Spinal cord (tissue), 10 donors: ENCODE measurements at places on chromosomes 2 and 18.

- DNase-seq: no peak
These were observed 54.9 kb upstream of the IGFBP2 start for GRCh38 chr2:216578325-216578724.

DNA sequence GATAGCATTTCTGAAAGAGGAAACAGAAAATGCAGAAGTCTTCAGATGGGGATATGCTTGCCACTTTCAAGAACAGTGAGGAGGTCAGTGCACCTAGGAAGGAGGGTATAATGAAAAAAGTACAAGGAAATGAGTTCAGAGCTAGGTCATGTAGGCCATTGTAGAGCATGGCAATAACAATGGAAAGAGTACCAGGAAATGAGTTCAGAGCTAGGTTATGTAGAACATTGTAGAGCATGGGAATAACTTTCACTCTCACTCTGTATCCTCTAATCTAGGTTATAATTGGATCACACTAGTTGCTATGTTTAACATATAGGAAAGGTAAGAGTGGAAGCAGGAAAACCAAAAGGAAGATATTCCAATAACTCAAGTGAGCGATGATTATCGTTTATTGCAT lies 12.3 kb downstream of the SCG2 start:
- no peak for DNase-seq

DNA sequence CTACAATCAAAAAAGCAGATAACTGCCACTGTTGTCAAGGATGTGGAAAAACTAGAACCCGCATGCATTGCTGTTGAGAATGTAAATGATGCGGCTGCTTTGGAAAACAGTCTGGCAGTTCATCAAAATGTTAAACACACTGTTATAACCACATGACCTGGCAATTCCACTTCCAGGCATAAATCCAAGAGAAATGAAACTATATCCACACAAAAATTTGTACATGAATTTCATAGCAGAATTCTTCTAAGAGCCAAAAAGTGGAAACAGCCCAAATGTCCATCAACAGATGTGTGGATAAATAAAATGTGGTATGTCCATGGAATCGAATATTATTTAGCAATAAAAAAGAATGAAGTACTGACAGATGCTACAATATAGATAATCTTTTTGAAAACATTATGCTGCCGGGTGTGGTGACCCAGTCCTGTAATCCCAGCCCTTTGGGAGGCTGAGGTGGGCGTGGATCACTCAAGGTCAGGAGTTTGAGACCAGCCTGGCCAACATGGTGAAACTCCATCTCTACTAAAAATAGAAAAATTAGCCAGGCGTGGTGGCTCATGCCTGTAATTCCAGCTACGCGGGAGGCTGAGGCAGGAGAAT lies 32.0 kb downstream of the ERCC3 start:
- peak; percentile 46 for DNase-seq

- no peak for DNase-seq
These were observed 26.0 kb downstream of the DGKD start for GRCh38 chr2:233380132-233380895.

- no peak for DNase-seq
These were observed 28.0 kb upstream of the COX5B start for GRCh38 chr2:97617911-97618310.
